ENCODE measurements at places on chromosomes 4 and X.

- no peaks in the 10 kb centered on the region for H3K36me3 ChIP-seq
- no peaks in the 10 kb centered on the region for H3K4me1 ChIP-seq
- no peak for DNase-seq
- H3K27me3 ChIP-seq, result no peaks in the 10 kb centered on the region
Observed at GRCh38 chr4:61872983-61873382, 672.9 kb downstream of the ADGRL3 start.

GRCh38 chrX:9888953-9889470 lies 78.1 kb upstream of the CLDN34 start:
- H3K4me3 ChIP-seq, result no peak overlapping the region
- H3K36me3 ChIP-seq, result peaks cover 11% of the 10 kb centered on the region
- no peaks in the 10 kb centered on the region for H3K27me3 ChIP-seq

DNA sequence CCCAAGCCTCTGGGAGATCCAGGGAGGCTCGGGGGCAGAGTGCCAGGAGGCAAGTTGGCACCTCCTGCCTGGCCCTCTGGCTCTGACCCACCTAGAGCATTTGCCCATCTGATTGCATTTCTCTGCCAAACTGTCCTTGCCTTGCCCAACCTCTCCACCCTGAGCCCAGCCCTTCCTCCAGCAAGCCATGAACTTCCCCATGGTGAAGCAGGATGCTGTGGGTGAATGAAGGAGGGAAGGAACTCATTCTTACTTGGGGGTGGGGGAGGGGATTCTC lies 9.3 kb upstream of the CNGA2 start:
- no peak overlapping the region for H3K27ac ChIP-seq
- no peak overlapping the region for H3K4me3 ChIP-seq
- no peaks in the 10 kb centered on the region for H3K4me1 ChIP-seq
- no peak for DNase-seq
- H3K27me3 ChIP-seq, result no peaks in the 10 kb centered on the region

DNA sequence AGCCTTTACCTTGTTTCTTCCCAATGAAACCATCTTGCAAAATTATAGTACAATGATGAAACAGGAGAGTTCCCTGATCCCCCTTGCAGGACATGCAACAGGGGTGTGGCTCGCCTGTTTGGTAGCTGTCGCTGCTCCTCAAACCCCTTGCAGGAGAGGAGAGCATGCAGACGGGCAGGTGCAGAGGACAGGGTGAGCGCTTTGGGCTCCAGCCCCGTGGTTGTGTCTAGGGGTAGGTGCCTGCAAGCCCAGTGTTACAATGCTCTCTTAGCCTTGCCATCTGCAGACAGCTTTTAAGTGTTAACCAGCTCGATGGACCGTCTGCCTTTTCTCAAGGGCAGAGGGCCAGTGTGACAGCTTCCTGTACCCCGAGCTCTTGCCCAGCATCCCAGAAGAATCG lies 102.0 kb downstream of the TAB3 start:
- H3K4me1 ChIP-seq, result no peaks in the 10 kb centered on the region
- no peaks in the 10 kb centered on the region for H3K27me3 ChIP-seq
- no peak overlapping the region for H3K27ac ChIP-seq

GRCh38 chrX:97685753-97686152 lies 802.0 kb downstream of the RPA4 start:
- DNase-seq, result peak; percentile 7
- H3K27ac ChIP-seq, result no peak overlapping the region
- no peak overlapping the region for H3K4me3 ChIP-seq
- H3K27me3 ChIP-seq, result no peaks in the 10 kb centered on the region

- H3K36me3 ChIP-seq, result no peaks in the 10 kb centered on the region
- no peak overlapping the region for H3K27ac ChIP-seq
- no peaks in the 10 kb centered on the region for H3K4me1 ChIP-seq
- H3K27me3 ChIP-seq, result no peaks in the 10 kb centered on the region
- no peak overlapping the region for H3K4me3 ChIP-seq
Observed at GRCh38 chr4:34854451-34854850, 1389.9 kb downstream of the ARAP2 start.

DNA sequence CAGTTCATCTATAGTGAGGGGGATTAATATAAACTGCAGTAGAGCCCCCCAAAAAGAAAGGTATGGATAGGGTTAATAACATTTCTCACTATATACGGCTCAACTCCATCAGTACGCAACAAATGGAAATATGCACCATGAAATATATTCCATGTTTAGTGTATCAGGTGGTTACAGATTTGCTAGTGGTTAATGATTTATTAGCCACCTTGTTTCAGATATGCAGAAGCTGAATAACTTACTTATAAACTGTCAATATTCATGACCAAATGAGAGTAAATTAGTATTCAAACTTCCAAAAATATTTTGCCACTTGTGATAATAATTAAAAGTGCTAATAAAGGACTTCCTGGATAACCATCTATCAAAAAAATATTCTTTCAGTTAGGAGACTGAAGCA lies 14.8 kb downstream of the AMTN start:
- H3K4me3 ChIP-seq, result no peak overlapping the region
- no peaks in the 10 kb centered on the region for H3K27me3 ChIP-seq
- H3K27ac ChIP-seq, result no peak overlapping the region
- no peaks in the 10 kb centered on the region for H3K36me3 ChIP-seq

DNA sequence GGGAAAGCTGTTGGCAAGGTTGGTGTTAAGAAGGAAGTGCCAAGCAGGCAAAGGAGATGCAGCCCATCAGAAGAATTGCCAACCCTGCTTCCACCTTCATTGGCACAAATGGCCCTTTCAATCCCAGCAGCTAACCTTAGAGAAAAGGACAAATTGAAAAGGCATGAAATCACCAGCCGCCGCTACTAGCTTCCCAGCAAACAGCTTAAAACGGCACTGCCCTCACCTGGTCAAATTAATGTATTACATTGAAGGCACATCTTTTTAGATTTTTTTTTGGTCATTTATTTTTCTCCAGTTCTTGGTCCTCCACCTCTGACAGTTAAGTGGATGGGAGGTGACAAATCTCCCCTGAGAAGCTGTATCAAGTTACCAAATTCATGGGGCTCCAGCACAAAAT lies 51.0 kb upstream of the NHSL2 start:
- H3K36me3 ChIP-seq, result no peaks in the 10 kb centered on the region
- H3K27ac ChIP-seq, result no peak overlapping the region
- peak; percentile 50 for DNase-seq
- H3K4me1 ChIP-seq, result no peaks in the 10 kb centered on the region
- no peaks in the 10 kb centered on the region for H3K27me3 ChIP-seq

GRCh38 chr4:70624226-70624793 lies 4.2 kb upstream of the ENAM start:
- no peak for DNase-seq
- no peak overlapping the region for H3K4me3 ChIP-seq
- no peaks in the 10 kb centered on the region for H3K4me1 ChIP-seq
- H3K27me3 ChIP-seq, result no peaks in the 10 kb centered on the region
